ENCODE measurements at places on chromosomes 4 and X.

DNA sequence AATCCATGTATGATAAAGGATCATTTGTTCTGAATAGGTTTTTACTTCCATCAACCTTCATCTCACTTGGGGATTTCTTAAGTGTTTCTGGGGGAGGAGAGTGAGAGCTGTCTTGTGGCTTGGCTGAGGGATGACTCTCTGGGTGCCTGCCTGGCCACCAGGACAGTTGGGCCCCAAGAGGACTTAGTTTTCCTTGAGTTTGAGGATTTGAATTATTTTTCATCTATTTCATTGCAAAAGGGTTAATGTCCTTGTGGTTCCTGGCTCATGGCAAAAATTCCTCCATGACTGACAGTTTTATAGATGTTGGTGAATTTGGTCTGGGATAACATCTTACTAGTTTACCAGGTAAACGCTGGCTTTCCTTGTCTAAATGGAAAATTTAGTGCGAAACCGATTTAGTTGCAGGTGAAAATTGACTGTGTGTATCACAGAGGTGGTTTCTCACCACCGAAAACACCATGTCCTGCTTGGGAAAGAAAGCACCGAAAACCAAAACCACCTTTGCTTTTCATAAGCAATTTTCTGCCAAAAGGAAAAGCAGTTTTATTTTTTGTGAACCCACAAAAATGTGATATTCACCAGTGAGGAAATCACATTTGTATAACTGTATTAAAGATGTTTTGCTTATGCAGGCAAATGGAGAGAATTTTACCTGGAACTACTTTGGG is 331.3 kb upstream of the SFRP2 start:
- DNase-seq = no peak

- DNase-seq = no peak
These were observed 19.3 kb upstream of the SFRP2 start for GRCh38 chr4:153808175-153808574.

GRCh38 chr4:7430368-7430964 is 4.3 kb downstream of the PSAPL1 start:
- no peak for DNase-seq

DNA sequence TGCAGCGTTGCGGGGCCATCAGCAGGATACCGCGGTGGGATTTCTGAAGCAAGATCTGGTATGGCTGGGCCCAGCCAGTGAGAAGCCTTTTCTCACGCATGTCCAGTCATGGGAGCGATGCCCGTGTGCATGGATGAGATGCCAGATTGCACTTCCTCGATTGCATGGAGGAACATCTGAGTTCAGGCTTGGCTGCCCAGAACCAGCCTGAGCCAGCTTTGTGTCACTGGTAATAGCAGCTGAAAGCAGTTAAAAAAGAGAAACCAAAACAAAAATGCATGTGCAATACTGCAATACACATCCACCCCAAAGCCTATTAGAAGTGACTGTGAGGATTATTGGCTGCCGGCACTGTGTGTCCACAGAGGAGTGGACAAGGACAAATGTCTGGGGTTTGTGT is 59.3 kb downstream of the PSAPL1 start:
- DNase-seq = no peak

GRCh38 chr4:189305500-189305899 is 635.2 kb upstream of the FRG1 start:
- DNase-seq = no peak

DNA sequence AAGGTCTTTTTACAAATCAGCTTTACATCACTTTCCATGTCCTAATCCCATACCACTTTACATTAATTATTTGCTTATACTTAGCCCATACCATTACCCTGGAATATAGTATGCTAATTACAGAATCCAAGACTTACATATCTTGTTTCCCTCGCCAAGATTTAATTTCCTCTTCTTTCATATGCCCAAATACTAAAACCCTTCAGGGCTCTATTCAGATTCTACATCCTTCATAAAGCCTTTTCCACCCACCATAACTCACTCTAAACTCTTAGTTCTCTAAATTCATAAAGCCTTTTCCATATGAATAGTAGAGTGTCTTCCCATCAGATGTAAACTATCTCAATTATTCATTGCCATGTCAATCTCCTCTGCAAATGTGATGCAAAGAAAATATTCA is 390.7 kb downstream of the STPG2 start:
- DNase-seq = no peak

- no peak for DNase-seq
These were observed 62.7 kb downstream of the KDM6A start for GRCh38 chrX:44935640-44936039.

DNA sequence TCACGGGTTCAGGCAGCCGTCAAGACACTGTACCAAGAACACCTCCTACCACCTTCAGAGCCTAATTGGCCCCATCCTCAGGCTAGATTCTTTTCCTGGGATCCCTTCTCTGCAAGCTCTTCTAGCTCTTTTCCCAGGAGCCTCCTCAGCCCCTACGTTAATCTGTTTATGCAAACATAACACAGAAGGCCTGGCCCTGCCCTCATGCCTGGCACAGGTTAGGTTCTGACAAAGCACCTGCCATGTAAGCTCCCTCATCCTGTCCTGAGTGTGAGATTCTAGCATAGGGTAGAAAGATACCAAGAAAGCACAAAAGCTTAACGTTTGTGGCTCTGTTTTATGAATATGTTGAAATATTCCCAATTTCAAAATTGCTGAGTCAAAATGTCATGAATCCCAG is 93.6 kb downstream of the IRF2 start:
- no peak for DNase-seq

GRCh38 chrX:53188763-53189162 is 36.2 kb downstream of the KDM5C start:
- peak; percentile 29 for DNase-seq

- DNase-seq = no peak
These were observed 123.0 kb upstream of the AP1S2 start for GRCh38 chrX:15977644-15978043.

- no peak for DNase-seq
These were observed 49.0 kb downstream of the CRMP1 start for GRCh38 chr4:5843573-5844530.

DNA sequence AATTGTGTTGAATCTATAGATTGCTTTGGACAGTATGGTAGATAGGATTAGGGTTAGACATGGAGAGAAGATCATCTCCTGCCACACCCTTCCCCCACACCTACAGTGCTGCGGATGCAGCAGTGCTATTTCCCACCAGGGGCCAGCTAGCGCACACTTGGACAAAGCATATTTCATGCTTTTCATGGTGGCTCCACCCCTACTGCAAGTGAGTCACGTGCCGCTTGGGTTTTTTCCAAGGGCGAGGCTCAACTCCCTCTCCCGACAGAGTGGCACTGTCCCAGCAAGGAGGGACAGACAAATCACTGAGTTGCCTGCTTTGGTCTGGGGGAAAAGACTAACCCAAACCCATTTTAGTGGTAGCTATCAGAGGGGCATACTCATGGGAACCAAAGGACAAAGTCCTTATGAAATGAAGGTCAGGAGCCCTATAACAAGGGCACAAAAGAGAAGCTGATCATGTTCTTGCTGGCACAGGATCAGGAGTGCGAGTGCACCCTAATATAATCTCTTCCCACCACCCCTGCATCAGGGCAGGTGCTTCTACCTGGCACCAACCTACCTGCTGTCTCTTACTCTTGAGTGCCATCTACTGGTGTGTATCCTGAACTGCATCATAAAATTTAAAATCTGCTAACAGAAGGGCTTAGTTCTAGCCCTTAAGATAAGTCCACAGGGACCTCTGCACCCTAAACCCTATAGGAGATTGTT is 55.1 kb upstream of the PGAM4 start:
- DNase-seq = no peak

GRCh38 chr4:30828264-30828926 is 108.2 kb downstream of the PCDH7 start:
- DNase-seq = no peak

GRCh38 chr4:158411269-158411668 is 110.4 kb upstream of the RXFP1 start:
- no peak for DNase-seq

- no peak for DNase-seq
These were observed 247.9 kb downstream of the ARHGAP24 start for GRCh38 chr4:85722807-85723206.

DNA sequence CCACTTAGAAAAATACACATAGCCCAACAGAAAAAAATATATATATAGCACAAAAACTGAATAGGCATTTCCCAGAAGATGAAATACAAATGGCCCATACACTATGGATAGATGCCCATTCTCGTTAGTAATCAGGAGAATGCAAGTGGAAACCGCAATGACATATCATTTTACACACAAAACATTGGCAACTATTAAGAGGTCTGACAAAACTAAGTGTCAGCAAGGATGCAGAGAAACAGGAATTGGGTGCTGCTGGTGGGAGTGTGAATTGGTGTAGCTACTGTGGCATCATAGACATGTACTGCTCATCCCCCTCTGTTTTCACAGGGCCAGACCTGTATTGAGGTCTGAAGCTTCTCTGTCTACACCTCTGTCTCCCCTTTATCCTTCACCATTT is 320.0 kb downstream of the IDS start:
- DNase-seq = no peak

- no peak for DNase-seq
These were observed 21.0 kb upstream of the TMSB15B start for GRCh38 chrX:103941201-103941975.

DNA sequence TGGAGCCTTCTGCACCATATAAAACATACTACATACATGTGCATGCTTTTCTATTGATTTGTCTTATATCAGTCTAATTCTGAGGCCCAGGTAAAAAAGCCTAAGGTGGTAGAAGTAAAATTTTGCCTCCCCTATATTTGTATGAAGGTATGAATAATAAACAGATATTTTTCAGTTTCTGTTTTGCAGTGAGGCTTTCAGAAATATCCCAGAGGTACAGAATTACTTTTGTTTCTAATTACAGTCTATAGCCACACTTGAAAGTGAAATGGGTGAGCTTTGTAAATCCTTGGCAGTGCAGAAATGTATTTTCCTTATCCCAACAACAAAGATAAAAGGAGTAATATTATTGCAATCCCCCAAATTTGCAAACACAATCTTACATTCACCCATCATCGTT is 59.5 kb downstream of the DDX60 start:
- DNase-seq = no peak

GRCh38 chr4:111997785-111998184 is 147.5 kb upstream of the FAM241A start:
- no peak for DNase-seq

DNA sequence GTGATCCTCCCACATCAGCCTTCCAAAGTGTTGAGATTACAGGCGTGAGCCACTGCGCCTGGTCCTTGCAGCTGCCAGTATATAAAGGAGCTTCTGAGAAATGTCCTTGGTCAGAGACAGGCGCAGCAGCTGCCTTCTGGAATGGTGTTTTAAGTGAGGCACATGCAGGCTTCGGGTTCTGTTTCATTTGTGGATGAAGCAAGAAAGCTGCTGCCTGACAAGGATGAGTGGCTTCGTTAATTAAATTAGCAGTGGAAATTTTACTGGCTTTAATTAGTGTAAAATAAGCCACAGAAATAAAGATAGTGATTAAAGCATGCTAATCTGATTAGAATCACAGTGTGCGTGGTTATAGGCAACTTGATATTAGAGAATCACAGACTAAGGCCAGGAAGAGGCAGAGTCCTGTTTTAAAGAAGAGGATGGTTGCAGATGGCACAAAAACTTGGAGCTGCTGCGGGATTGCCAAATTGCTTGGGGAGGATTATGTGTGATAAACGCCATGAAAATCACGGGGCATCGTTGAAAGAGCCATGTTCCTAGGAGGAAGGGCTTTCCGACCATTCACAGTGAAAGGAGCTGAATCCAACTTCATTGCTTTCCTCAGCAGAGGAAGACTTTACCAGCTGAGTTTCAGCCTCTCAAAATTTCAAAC is 348.4 kb upstream of the FAT1 start:
- DNase-seq = no peak
